ENCODE measurements at places on chromosomes 11 and 22.

DNA sequence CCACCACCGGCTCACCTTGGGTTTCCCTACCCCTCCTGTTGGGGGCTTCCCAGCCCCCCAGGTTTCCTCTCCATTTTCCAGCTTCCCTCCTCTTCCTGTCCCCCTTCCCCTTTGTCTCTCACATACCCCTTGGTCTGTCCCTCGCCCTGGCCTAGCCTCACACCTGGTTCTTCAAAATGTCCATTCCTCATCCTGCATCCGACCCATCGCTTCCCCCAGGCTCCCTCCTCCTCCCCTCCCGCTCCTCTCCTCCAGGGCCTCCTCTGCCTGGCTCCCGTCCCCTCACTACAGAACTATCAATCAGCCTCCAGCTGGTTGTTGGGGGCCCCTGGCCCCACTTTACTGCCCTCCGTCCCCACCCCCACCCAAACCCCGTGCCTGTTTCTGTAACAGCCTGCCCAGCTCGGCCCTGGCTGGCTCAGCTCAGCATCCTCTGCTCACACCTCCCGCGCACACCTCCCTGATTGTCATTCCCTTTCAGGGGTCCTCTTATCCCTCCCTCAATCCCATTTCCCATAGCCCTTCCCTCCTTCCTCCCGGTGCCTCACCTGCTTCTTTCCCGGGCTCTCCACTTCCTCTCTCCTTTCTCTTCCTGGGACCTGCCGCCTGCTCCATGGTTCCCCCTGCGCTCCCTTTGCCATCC is 1.2 kb downstream of the CNIH2 start:
- no peak for ATAC-seq

- no peak for ATAC-seq
Observed at GRCh38 chr11:38937709-38938108, 2339.7 kb upstream of the RAG2 start.

DNA sequence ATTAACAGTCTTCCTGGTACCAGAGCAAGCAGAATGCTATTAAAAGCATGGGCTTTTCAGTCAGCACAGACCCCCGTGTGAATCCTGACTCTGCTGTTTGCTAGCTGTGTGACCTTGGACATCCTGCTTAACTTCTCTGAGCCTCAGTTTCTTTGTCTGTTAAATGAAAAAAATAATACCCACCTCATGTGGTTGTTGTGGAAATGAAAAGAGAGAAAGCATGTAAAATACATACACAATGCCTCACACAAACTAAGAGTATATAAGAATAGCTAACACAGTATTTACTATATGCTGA is 39.5 kb downstream of the AHNAK start:
- no peak for ATAC-seq

- no peak for ATAC-seq
Observed at GRCh38 chr22:36166518-36167220, 6.1 kb upstream of the APOL3 start.

DNA sequence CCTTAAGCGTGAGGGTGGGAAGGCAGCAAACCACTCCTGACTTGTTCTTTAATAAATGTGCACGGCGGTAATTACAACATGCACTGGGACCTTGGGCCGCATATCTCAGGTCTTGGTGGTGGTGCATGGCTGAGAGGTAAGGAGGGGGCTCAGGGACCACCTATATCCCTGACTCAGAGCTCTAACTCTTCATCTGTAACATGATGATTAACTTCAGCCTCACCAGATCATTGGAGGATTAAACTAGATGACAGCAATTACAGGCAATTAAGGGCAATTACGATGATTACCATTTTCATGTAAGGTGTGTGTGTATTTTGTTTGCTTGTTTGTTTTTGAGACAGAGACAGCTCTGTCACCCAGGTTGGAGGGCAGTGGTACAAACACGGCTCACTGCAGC is 45.0 kb downstream of the FBLN1 start:
- ATAC-seq = no peak

- no peak for ATAC-seq
Observed at GRCh38 chr11:99585606-99586005, 564.9 kb downstream of the CNTN5 start.

GRCh38 chr11:88100151-88100550 is 75.1 kb downstream of the RAB38 start:
- no peak for ATAC-seq

- no peak for ATAC-seq
Observed at GRCh38 chr11:69697861-69698260, 6.0 kb downstream of the FGF19 start.

- no peak for ATAC-seq
Observed at GRCh38 chr22:23774922-23775436, 2.3 kb downstream of the MMP11 start.

DNA sequence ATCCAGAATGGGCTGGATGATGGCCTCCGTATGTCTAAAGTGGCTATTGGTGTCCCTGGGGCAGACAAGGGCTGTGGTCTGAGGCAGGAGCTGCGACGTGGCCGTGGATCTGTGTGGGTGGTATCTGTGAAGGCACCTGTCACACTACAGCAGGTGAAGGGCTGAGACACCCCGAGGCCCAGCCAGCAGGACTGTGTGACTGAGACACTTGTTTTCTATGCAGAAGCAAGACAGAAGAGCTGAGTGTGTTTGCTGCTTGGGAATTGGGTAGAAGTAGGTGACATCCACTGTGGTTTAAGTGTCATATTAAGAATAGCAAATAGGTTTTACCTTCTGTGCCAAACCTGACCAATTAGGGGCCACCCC is 35.0 kb downstream of the AMPD3 start:
- ATAC-seq = peak; percentile 3

GRCh38 chr11:96595011-96595410 is 205.2 kb downstream of the JRKL start:
- ATAC-seq = no peak

DNA sequence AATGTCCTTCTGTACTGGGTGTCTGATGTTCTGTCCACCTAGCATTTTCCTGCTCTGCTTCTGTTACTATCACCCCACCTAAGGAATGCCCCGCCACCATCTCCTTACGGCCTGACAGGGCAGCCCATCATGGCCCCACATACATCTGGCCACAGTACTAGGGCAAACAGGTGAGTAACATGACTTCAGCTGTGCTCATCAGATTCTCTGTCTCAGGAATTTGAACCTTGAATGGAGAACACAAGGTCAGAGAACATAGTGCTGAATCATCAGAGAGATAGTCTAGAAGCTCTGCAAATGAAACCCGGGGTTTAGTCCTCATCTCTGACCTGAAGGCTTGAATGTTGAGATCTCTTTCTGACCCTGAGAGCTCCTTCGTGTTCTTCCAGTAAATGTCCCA is 32.4 kb downstream of the ZC3H12C start:
- ATAC-seq = no peak

DNA sequence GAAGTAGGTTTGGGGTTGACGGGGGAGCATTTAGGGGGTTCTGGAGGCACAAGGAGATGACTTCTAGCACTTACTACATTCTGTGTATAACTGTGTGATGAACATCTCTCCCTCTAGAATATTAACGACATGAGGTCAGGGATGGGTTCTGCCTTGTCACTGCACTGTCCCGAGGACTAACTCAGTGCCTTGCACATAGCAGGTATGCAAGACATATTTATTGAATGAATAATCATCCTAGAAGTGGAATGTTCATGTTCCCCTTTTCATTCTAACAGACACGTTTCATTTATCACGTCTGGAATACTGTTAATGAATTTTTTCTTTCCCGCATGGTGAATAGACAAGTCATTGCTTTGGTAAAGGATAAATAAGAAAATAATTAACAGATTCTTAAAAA is 12.6 kb downstream of the SYT13 start:
- ATAC-seq = no peak

- no peak for ATAC-seq
Observed at GRCh38 chr11:839875-840617, 2.3 kb downstream of the POLR2L start.

DNA sequence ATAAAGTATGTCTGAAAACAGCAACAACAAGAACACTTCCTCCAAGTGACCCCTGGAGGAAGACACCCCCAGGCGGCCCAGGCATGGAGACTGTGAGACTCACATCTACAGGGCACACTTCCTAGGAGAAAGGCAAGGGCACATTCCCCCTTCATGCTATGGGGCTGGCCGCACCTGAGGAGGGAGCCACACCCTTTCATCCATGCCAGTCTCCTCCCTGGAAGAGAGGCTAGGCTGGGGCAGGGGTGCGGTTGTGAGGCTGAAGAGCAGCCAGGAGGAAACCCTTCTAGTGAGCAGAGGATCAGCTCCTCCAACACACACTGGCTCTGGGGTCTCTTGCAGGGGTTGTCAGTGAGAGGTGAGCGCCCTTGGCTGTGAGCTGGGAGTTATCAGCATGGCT is 678.8 kb downstream of the NTM start:
- ATAC-seq = no peak

DNA sequence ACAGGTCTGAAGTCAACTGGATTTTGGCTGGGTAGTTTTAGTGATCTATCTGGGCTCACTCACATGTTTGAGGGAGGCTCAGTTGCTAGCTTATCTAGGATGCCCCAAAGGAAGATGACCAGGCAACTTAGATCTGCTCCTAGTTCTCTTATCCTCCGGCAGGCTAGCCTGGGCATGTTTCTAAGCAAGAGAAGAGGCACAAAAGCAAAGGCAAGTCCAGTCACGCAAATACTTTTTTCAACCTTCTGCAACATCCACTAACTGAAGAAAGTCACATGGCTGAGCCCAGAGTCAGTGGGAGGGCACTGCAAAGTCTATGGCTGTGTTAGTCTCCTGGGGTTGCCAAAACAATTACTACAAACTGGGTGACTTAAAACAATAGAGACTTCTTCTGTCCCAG is 32.9 kb upstream of the FSHB start:
- no peak for ATAC-seq

DNA sequence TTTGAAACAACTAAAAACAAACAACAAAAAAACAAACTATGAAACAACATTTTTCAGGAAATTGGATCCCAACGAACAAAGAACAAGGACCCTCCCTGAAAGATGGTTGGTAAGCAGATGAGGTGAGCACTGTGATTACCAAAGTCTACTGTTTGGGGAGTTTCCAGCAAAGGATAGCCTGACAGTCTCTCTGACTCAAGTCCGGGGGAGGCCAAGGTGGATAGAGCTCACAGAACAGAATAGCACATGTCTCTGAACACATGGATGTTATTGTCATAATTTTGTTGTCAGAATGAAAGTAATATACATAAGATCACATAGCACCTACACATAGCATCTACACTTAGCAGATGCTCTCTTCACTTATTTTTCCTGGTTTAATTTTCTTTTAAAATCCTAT is 501.3 kb upstream of the TENM4 start:
- ATAC-seq = no peak

DNA sequence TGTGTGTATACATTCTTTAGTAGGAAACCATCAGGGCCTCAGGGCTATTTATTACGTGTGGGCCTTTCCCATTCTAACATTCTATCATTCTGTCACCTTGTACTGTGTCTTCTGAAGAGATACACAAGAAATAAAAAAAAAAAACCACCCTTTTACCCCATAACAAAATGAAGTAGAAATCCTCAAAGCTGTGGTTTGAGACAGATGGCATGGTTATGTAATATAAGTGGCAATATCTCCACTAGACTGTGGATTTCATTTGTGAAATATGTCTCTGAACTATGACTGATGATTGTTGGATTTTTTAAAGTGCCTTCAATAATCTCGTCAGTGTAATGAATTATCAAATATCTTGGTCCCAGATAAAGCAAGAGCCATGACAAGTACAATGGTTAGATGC is 150.0 kb upstream of the BLID start:
- no peak for ATAC-seq

DNA sequence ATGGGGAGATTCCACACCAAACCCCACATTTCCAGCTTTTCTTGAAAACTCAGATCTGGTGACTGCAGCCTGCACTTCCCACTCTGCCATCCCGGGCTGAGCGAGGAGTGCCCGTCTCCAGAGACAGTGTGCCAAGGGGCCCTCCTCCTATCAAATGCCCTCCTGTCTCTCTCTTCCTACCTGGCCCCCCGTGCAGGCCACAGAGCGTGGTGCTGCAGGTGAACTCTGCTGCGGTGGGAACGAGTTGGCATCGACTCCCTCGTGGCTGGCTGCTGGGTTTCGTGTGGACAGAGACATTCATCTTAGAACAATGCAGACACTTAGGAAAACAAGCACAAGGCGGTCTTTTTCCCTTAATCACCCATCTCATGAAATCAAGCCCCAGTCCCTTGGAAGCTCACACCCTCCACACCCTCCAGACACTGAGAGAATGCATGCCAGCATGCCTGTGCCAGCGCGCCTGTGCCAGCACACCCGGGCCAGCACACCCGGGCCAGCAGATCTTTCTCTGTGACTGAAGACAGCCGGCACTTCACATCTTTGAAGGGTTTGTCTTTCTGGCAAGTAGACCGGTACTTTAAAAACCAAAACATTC is 65.0 kb downstream of the PARVB start:
- ATAC-seq = no peak

DNA sequence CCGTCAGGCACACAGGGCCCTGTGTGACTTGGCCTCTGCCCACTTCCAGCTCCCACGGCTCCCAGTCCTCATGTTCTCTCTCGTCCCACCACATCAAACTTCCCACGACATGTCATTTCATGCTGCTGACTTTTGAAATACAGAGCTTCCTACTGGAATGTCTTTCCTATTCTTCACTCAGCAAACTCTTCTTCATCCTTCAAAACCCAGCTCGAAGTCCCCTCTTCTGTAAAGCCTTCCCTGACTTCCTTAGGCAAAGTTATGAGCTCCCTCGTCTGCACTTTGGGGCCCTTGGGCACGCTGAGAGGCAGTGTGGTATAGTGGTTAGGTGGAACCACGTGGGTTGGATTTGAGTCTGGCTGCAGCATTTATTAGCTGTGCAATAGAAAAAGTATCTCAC is 37.8 kb upstream of the EIF3D start:
- no peak for ATAC-seq

DNA sequence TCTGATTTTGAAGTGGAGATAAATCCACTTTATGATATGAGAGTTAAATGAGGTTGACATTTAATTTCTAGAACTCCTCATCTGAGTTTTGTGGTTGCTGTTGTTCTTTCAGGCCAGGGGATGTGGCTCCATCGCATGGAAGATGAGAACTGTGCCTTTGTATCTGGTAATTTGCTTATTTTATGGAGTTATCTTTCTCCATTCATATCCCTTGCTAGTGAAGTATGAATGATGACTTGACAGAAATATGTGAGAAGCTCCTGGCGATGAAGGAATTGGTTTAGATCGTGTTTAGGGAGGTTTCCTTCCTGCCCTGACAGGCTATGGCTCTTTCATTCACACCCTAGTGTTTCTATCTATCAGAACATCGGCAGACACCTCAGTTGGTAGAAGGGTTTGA is 393.7 kb downstream of the ETS1 start:
- no peak for ATAC-seq

- ATAC-seq = peak; percentile 89
Observed at GRCh38 chr11:112279901-112280267, 19.2 kb upstream of the PLET1 start.

- ATAC-seq = no peak
Observed at GRCh38 chr11:21285104-21285503, 615.7 kb downstream of the NELL1 start.

GRCh38 chr22:46471901-46472721 is 65.3 kb downstream of the CELSR1 start:
- peak; percentile 69 for ATAC-seq

Data from SK-N-SH treated with all-trans-retinoic acid at 6 μM for 48 hours (cell line).